ENCODE measurements at places on chromosomes 7 and 10.

DNA sequence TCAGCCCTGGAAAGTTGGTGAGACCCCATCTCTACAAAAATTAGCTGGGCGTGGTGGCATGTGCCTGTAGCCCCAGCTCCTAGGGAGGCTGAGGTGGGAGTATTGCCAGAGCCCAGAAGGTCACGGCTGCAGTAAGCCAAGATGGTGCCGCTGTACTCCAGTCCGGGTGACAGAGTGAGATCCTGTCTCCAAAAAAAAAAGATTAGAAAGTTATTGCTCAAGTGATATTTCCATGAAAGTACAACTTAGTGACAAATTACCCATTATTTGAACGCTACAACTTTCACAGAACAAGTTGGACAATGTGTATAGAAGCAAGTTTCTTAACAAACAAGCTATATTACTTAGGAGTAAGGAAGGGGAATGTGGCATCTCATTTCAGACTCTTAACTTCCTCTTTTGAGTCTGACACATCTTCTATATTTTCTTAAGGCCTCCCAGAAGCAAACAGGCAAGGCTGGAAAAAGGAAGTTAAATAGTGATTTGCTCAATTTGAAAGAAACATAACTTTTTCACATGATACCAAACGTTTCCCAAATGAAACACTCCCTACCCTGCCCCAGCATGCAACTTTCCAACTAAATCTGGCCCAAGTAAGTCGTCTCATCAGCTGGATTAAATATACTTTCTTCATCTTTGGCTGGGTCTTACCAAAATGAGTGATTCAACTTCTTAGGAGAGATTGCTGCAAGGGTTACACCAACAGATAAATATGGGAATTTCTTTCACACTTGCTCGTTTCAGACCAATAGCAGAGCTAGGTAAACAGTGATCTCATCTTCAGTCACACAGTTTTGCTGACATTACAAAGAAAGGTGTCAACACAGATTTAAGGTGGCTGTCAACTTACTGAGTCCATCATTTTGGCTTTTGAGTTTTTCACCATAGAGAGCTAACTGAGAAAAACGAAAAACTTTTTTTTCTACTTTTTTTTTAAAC is 66.3 kb upstream of the KLF6 start:
- DNase-seq: no peak

GRCh38 chr7:36906448-36906847 is 182.2 kb upstream of the AOAH start:
- DNase-seq: no peak

DNA sequence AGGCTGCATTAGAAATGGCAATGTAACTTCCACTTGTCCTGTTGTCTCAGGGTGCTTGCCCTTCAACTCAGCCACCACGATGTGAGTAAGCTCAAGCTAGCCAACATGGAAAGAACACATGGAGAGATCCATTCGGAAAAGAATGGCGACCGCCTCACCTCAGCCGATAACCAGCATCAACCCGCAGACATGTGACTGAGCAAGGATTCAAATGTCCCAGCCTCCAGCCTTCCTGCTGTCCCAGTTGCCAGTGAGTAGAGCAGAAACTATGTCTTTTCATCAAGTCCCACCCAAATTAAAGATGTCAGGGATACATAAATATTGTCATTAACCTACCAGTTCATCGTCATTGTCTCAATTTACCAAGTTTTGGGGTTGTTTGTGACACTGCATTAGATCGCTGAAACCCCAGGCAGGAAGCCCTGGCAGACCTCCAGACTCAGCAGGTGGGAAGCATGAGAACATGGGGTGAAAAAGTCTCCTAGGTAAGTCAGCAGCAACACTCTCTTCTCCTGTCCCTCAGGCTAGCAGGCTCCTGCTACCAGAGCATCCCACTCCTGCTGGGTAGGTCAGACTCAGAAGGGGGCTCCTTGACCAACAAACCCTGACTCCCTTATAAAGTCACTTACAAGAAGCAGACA is 67.0 kb downstream of the OSBPL3 start:
- no peak for DNase-seq

DNA sequence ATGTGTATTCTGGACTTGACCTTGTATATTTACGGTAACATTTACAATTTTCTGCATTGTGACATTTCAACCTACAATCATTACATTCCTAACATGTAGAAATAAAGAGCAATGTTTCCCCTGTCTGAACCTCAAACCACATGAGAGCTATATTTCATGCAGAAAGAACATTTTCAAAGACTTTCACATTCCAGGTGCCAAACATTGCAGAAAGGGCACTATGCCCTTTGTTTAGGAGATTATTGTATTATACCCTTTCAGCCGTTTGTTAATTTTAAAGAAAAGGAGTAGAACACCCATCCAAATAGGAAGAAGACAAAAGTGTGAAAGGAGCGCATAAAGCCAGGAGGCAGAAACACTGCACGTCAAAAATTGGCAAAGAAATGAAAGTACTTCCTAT is 260.4 kb downstream of the RELN start:
- DNase-seq: no peak

GRCh38 chr10:29304995-29305335 is 16.1 kb downstream of the LYZL1 start:
- DNase-seq: no peak

GRCh38 chr7:147607157-147607800 is 983.3 kb upstream of the C7orf33 start:
- DNase-seq: no peak

GRCh38 chr10:70348228-70348850 is 34.1 kb downstream of the LRRC20 start:
- DNase-seq: no peak

DNA sequence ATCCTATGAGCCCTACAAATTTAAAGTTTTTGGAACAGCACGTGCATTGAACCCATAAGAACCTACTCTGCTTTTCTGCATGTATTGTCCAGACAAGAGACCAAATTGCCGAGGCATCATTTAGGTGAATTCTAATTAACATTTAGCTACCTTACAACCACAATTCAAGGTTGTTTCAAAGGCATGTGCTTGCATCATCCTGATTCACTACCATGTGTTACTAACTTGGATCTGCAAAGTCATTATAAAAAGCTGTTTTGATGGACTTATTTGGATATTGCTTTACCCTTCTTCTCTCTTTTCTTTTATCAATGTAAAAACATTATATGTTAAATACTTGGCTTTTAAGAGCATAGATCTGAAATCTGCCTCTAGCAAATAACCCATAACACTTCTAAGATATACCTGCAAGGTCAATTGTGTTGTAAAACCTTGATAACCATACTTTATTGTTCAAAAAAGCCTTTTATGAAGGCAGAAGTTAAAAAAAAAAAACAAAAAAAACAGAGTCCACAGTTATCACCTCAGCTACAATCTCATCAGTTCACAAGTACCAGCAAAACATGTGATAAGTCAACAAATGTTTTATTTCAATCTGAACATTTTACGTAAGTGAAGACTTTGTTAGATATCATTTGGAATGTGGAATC is 51.9 kb downstream of the CFTR start:
- DNase-seq: no peak

GRCh38 chr10:82883603-82884002 is 1008.6 kb downstream of the NRG3 start:
- DNase-seq: no peak

DNA sequence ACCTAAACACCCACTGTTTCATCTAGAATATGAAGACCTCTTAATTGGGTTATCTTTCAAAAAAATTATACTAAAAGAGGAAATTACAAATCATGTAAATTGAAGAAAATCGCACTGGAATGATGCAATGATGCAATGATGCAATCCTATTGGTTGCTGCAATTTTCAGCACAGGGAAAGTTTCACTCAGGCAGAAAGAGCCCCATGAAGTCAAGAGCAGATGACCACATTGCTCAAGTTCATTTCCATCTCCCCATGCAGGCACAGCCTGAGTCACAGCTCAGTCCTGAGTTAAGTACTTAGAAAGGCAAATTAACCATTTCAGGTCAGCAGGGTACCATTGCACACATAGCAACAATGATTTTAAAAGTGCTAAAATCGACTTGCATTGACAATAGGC is 180.3 kb upstream of the MYO3A start:
- no peak for DNase-seq

- DNase-seq: no peak
Measured at GRCh38 chr7:132993377-132994013, 88.4 kb downstream of the CHCHD3 start.

DNA sequence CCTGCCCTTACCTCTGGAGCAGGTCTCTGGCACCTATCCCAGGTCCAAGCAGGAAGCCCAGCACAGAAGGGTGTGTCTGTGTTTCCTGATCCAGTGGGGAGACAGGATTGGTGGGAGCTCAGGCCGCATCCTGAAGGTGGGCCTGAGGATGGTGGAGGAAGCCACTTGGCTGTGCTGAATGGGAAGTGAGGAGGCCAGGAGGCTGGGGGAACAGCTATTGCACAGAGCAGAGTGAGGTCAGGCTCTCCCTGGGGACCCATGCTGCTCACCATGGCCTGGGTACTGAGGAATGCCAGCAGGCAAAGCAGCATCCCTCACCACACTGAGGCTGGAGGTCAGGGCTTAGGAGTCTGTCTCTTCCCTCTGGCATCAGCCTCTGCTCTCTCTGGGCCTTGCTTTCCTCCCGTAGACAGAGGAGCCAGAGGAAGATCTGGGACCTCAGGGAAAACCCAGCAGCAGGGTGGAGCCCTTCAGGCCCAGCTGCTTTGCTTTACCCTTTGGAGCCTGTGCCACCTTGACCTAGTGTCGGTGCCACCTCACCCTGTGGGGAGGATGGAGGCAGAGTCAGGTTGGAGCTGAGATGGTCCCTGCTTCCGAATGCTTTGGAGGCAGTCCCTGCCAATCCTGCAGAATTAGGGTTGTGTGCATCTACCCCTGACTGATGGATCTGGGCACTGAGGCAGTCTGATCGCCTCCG is 39.0 kb downstream of the CDH23 start:
- no peak for DNase-seq

DNA sequence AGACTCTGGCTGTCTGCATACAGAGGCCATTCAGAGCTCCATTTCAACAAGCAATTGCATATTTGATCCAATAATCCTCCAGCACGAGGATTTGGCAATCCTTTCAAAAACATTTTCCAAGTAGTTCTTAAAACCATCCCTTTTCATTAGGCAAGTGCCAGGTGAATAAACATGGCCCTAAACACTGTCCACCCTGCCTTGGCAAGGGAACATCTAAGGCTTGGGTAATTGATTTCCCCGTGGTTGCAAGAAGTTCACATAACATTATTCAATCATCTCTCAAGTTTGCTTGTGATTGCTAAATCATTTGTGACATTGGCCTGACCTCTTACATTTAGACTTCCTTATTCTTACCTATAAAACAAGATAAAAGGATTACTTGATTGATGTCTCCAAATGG is 175.2 kb downstream of the CTTNBP2 start:
- no peak for DNase-seq

GRCh38 chr7:8260871-8261694 is 884 bp downstream of the ICA1 start:
- DNase-seq: no peak

DNA sequence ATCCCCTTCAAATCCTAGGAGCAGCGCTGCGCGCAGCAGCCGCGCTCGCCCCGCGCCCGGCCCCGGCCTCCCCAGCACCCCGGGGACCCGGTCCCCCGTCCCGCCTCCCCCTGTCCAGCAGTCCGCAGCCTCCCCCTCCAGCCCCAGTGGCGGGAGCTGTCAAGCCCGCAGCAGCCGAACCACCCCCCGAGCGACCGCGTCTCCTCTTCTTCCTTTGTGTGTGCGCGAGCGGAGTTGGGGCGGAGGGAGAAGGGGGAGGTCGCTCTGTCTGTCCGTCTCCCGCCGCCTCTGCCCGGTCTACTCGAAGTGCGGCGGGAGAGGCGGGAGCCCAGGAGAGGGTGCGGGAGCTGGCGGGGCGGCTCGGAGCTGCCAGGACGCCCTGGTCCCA is 375 bp upstream of the CHN2 start:
- no peak for DNase-seq

- DNase-seq: no peak
Measured at GRCh38 chr7:2760098-2760889, 72.3 kb downstream of the AMZ1 start.

- DNase-seq: no peak
Measured at GRCh38 chr7:27132978-27133377, 2.4 kb upstream of the HOXA4 start.
